ENCODE measurements at places on chromosomes 13 and 19.

DNA sequence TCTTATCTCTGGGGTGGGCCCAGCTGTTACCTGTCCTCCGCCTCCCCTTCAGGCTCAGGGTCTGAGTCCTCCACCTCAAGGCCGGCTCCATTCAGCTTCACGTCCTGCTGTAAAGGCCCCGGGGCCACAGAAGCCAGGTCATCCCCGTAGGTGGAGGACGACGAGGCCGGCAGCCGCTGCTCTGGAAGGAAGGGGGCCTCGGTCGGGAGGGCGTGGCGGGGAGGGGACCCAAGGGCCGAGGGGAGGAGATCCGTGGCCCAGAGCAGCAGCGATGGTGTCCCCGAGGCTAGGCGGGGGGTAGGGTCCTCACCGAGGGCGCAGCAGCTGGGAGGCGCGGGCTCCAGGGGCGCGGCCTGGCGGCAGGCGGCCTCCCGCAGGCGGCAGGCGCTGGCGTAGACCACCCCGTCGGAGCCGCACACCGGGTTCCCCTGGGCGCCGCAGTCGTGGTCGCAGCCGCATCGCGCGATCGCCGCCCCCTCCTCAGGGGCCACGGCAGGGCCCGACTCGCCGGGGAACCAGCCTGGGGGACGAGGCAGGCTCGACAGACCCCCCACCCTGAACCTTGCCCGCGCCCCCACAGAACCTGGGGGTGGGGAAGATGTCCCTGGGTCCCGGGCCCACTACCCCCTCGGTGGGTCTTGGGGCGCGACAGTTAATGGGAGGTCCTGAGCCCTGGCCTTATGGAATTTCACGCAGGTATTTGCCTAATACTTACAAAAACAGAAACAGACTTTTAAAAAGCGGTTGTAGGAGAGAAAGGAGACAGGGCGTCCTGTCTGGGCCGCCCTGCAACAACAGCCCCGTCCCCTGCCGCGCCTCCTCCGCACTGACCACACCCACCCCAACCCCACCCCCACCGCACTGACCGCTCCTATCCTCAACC lies 7.6 kb downstream of the F2RL3 start:
- no peak for DNase-seq

- DNase-seq = no peak
Measured at GRCh38 chr19:41220811-41221210, 1.8 kb downstream of the AXL start.

DNA sequence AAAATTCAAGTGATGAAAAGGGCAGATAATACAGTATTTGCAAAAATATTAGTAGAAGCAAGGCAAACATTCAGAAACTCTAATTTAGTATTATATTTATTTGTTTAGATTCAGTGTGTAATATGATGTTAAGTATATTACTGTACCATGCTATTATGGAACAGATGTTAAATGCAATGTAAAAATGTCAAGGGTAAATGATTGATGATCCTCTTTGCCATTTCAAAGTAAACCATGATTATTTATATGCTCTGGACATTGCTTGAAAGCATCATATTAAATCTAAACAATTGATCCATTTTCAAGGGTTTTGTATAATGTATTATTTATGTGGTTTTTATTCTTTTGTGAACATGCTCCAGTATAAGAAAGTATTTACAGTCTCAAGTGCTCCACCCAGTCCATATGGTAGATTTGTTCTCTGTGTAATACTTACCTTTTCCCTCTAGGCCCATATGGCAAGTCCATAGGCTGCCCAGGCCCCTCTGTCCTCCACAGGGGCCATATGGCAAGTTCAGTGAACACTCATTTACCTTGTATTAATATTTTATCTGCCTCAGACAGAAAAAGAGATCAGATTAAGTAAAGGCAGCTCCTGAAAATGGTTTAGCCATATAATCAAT lies 353.5 kb downstream of the DACH1 start:
- DNase-seq = no peak

DNA sequence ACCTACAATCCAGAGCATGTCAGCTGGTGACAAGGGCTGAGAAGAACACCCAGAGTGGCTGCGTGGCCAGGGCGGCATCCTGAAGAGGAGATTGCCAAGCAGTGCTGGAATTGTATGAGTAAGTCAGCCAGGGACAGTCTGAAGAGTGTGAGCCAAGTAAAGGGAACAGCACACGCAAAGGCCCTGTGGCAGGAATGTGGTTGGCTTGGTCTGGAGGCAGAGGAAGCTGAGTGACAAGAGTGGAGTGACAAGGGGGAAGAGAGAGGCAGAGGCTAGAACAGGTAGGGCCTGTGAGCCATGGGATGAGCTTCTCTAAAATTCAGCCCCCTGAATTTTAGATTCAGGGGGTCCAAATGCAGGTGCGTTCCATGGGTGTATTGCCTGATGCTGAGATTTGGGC lies 53.7 kb upstream of the UQCRFS1 start:
- DNase-seq = no peak

DNA sequence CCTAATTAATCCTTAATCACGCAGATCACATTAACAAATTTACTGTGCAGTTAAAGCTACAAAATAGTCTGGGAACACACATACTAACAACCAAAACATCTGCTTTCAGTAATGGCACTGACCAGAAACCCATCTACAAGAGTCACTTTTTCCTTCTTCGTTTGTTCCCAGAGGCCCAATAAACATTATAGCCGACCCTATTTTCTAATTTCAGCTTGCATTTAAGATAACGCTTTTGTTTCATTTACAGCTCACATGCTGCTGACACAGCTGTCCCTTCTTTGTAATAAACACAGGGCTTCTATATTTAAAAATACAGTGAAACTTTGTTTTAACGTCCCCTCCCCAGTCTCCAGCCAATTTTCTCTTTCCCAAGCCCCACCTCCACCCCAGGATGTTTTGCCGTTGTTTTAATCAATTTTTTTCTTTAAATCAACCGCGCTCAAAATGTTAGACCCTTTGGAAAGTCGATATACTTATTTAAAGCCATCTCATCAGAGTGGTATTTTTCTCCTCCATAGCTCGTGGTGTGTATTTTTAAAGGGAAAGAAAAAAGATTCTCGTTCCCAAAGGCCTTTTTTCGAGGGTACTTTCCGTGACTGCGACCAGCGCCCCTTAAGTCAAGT lies 1.7 kb upstream of the WBP4 start:
- DNase-seq = no peak

GRCh38 chr13:87334176-87334575 lies 337.0 kb upstream of the SLITRK5 start:
- DNase-seq = no peak

- DNase-seq = no peak
Measured at GRCh38 chr19:16779539-16780163, 49.5 kb upstream of the SIN3B start.

- DNase-seq = no peak
Measured at GRCh38 chr13:49412749-49413148, 31.1 kb downstream of the CAB39L start.

DNA sequence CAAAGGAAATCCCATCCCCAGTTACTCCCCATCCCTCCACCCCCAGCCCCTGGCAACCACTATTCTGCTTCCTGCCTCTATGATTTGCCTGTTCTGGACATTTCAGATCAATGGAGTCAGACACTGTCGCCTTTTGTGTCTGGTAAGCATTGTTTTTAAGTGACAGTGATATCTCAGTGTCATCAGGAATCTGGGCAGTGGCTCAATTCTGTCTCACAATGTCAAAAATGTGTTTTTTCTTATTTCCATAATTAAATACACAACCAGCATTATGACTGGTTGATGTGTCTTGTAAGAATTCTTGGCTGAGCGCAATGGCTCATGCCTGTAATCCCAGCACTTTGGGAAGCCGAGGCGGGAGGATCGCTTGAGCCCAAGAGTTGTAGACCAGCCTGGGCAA lies 20.2 kb upstream of the PGLS start:
- peak; percentile 30 for DNase-seq

GRCh38 chr19:6011794-6012193 lies 33.9 kb upstream of the RANBP3 start:
- DNase-seq = peak; percentile 17

- no peak for DNase-seq
Measured at GRCh38 chr19:39829702-39830275, 4.2 kb downstream of the DYRK1B start.

GRCh38 chr13:51761643-51762350 lies 42.2 kb downstream of the DHRS12 start:
- peak; percentile 12 for DNase-seq

- no peak for DNase-seq
Measured at GRCh38 chr13:106498158-106498557, 37.3 kb downstream of the EFNB2 start.

DNA sequence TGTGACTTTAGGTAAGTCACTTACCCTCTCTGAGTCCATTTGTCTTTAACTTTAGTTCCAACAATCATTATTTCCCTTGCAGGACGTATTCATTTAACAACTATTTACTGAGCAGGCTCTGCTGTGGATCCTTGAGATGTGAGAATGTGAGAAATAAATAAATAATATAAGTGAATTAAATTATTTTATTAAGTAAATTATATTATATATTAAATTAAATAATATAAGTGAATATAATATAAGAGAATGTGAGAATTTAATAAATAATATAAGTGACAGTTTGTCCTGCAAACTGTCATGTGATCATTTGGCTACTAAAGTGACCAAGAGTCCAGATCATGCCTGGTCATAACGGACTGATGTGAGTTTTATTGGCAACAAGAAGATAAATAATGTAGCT lies 598 bp downstream of the OR2Z1 start:
- DNase-seq = no peak

DNA sequence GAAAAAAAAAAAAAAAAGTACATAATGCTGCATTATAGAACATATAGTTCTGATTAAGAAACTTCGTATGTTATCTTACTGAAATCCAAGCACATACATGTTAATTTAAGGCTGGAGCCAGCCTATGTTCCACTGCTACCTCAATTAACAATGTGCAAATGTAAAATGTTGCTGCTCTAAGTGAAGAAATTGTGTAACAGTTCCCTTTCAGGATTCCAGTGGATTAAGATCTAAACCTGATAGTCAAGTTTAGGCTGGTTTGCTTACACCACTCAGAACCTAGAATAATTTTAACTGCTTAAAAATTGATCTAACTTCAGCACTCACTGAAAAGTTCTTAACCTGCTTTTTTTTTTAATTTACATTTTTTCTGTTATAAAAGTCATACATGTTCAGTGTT lies 4.2 kb downstream of the VPS36 start:
- DNase-seq = no peak

DNA sequence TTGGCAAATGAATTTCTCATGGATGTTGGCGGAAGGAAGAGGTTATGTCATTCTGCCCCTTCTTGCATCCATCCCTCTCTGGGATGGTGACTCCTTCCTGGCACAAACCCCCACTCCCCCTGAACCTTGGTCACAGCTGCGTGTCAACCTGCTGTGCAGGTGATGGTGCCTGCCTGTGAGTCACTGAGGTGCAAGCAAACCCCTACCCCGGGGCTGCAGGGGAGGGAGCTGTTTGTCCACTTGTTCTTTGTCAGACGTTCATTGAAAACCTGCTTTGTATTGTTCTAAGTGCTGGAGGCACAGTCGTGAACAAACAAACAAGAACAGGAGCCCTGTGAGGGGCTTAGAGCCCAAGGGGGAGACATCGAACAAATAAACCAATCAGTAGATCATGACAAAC lies 2.0 kb upstream of the GAPDHS start:
- DNase-seq = no peak

- DNase-seq = no peak
Measured at GRCh38 chr13:90906554-90906953, 440.9 kb upstream of the MIR17HG start.

DNA sequence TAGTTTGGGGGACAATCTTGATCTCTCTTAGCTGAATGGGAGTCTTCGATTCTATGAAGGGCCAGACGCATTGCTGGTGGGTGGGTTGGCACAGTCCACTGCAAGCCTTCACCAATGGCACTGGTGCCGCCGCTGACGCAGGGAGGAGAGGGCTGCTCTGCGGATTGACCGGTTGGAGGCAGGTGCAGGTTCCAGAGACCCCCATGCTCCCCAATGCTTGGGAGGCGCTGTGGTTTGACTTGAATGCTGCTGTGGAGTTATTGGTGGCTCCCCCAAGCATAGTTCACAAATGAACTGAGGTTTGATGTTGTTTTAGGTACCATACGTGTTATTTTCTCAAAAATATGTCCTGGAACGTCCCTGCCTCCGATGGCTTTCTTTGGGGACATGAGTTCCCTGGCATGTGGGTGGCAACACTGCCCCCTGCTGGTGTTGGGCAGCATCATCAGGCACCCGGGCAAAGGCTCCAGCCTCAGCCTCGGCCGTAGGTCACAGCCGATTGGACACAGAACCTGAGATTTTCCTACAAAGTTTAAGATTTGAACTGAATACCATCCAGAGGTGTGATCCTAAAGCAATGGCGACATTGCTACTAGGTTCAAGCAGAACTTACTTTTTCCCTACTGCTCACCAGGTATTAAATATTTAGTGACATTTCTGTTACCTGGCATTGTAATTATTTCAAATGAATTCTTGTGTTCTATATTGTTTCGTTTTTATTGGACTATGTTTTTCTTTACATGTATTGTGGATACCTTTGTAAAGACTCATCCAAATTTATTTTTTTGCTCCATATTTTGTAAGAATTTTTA lies 95.5 kb downstream of the ANKRD10 start:
- DNase-seq = peak; percentile 90

DNA sequence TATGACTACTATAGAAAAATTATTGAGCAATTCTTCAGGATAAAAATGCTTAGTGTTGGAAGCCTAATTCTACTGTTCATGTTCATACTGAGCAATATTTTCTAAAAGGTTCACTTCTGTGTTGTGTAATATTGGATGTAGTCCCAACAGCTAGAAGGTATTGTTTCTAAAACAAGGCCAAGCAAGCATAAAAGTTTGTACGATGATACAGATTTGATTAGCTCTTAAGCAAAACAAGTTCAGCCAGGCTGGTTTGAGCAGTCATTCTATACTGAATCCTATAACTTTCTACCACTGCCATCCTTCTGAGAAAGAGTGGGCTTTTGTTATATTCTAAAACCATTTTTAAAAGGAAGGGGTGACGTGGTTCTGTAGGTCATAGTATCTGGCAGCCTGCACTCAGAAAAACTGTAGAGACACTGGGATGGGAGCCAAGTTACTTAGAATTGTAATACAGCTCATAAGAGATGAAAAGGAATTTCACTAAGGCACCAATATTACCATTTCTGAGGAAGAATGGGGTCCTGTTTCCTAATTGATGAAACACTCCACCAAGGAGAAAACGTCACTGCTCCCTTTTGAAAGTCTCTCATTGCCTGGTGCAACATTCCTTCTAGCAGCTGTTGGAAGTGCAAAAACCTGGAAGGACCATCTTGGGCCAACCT lies 275.0 kb upstream of the DACH1 start:
- DNase-seq = no peak

- DNase-seq = no peak
Measured at GRCh38 chr13:51733374-51734298, 70.3 kb downstream of the DHRS12 start.
